SJSA1 (cell line): ENCODE measurements at places on chromosomes 2 and 18. TPM values are rescaled to one million over a fixed set of nuclear protein-coding genes. Genes with fewer than 3 reads are reported as not detected.

- no peak for DNase-seq
- no peak overlapping the region for H3K27ac ChIP-seq
- H3K4me3 ChIP-seq = no peak overlapping the region
- no peaks in the 10 kb centered on the region for H3K4me1 ChIP-seq
- H3K27me3 ChIP-seq = no peaks in the 10 kb centered on the region
Observed at GRCh38 chr2:18178736-18179349, 300.4 kb downstream of the KCNS3 start.

Gene TYMS
- 113 and 123 TPM in 2 replicates for total RNA-seq

DNA sequence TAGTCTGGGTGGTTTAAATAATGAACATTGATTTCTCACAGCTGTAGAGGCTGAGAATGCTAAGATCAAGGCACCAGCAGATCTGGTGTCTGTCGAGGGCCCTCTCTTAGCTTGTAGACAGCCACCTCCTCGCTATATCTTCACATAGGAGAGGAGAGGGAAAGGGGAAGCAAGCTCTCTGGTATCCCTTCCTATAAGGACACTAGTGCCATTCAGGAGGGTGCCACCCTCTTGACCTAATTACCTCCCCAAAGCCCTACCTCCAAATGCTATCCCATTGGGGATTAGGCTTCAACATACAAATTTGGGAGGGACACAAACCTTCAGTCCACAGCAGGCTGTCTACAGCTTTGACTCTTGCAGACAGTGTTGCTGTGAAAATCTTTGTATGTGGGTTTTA lies 76.7 kb downstream of the BOLA3 start:
- H3K36me3 ChIP-seq = no peaks in the 10 kb centered on the region
- DNase-seq = no peak
- no peak overlapping the region for H3K27ac ChIP-seq
- H3K4me3 ChIP-seq = no peak overlapping the region

Gene M1AP
- total RNA-seq = not detected in 2 replicates

DNA sequence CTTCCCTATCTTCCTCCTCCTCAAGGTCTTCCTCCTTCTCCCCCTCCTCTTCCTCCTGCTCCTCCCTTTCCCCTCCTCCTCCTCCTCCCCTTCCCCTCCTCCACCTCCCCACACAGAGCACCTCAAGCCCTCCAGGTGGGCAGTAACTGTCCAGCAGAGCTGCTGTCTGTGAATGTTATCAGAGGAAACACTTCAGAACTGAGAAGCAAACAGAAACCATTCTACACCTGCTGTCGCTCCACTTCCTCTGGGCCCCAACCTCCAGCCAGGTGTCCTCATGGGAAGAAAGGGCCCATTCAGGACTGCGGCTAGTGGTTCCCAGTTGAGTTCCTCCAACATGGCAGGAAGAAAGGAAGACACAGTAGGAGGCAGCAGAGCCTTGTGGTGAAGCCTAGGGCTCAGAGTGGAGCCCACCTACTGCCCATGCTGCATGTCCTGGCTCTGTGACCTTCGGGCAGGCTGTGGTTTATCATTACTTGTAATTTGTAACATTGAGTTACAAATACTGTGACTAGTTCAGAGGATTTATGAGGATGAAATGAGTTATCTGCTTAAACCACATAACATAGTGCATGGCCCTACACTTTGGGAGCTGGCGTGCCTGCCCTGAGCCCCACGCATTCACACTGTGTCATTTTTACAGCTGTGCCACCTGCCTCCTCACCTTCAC lies 165.9 kb upstream of the ID2 start:
- H3K27me3 ChIP-seq = no peaks in the 10 kb centered on the region
- H3K4me1 ChIP-seq = peaks cover 6% of the 10 kb centered on the region; the same call in 1 of the 2 replicates
- H3K27ac ChIP-seq = no peak overlapping the region
- H3K4me3 ChIP-seq = no peak overlapping the region
- DNase-seq = no peak

DNA sequence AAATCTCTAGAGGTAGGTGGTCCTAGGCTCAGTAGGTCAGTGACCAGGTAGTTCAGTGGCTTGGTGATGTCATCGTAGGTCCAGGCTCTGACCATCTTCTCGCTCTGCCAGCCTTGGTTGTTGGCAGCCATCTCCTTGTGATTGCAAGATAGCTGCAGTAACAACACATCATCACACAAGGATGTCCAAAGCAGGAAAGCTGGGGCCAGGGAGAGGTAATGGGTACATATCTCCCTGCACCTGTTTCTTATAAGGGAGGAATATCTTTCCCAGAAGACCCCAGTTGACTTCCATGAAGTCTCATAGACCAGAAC lies 60.5 kb downstream of the ANKRD44 start:
- H3K36me3 ChIP-seq = no peaks in the 10 kb centered on the region
- H3K4me1 ChIP-seq = peaks cover 13% of the 10 kb centered on the region
- no peak for DNase-seq
- H3K27ac ChIP-seq = no peak overlapping the region

DNA sequence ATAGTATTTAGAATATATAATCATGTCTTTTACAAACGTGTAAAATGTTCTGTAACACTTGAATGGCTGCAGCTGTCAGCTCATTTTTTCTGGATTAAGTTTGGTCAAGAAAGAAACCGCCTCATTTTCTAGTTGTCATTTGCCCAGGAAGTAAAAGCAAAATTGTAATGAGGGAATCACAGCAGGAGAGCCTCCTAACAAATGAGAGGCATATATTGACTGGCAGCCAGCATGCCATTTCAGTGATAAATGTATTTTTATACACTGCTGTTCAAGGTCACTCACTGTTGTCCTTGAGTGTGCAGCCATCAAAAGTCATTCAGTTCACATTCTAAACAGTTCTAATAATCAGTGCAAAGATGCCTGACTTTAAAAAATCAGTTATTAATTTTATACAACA lies 144.3 kb upstream of the BOD1L2 start:
- DNase-seq = no peak
- H3K36me3 ChIP-seq = no peaks in the 10 kb centered on the region
- H3K27ac ChIP-seq = no peak overlapping the region
- no peaks in the 10 kb centered on the region for H3K27me3 ChIP-seq
- peaks cover 9% of the 10 kb centered on the region for H3K4me1 ChIP-seq

Gene TEX51
- not detected in 2 replicates for total RNA-seq

DNA sequence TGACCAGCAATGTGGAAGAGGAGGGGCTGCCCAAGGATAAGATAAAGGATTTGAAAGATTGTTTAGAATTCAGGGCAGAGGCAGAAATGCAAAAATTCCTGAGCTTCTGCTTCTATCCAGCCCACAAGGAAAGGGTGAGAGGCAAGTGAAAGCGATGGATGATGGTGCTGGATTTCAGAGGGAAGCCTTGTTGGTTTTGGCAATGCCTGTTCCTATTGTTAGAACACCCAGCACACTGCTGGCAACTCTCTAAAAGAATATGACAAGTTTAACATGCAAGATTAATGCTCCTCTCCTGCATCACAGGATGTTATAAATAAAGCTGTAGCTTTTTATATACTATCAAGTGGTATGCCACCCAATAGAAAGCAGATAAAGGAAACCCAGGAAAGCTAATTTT lies 92.6 kb downstream of the ZNF385B start:
- DNase-seq = no peak
- no peak overlapping the region for H3K27ac ChIP-seq
- no peaks in the 10 kb centered on the region for H3K36me3 ChIP-seq
- no peaks in the 10 kb centered on the region for H3K27me3 ChIP-seq

Gene EML6
- total RNA-seq = 1.3 TPM in 1 of 2 replicates, not detected in the other

Gene SERTAD2
- total RNA-seq = 19.5 and 21.4 TPM in 2 replicates

DNA sequence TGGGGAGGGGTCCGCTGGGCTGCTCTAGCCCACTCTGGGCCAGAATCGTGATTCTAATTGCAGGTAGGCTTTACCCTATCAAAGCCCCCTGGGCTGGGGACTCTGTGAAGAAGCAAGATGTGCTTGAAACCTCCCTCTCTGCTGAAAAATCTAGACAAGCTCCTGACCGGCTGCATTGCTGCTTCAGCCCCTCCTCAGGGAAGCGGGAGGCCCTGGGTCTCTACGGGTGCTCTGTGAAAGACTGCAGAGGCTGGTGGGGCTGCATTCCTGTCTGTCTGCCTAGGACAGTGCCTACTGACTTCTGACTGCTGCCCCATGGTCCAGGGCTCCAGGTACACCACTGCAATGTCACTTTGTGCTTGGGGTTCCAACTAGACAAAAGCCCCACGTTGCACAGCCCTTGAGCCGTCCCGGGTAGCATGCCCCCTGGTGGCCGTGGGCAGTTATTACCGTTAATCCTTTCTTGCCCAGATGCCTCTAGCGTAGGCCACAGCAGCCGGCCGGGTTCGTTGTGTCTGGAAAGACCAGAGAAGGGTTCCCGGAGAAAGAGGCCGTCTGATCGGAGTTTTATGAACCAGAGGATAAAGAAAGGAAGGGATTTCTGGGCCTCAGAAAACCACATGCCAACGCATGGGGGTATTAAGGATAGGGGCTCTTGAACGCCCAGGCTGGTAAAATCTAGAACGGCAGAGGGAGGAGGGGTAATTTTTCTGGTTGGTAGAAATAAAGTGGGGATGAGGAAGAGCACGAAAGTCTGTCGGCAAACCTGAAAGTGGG lies 15.9 kb upstream of the C1QL2 start:
- no peaks in the 10 kb centered on the region for H3K36me3 ChIP-seq
- no peak for DNase-seq
- H3K4me3 ChIP-seq = no peak overlapping the region
- H3K27ac ChIP-seq = no peak overlapping the region

DNA sequence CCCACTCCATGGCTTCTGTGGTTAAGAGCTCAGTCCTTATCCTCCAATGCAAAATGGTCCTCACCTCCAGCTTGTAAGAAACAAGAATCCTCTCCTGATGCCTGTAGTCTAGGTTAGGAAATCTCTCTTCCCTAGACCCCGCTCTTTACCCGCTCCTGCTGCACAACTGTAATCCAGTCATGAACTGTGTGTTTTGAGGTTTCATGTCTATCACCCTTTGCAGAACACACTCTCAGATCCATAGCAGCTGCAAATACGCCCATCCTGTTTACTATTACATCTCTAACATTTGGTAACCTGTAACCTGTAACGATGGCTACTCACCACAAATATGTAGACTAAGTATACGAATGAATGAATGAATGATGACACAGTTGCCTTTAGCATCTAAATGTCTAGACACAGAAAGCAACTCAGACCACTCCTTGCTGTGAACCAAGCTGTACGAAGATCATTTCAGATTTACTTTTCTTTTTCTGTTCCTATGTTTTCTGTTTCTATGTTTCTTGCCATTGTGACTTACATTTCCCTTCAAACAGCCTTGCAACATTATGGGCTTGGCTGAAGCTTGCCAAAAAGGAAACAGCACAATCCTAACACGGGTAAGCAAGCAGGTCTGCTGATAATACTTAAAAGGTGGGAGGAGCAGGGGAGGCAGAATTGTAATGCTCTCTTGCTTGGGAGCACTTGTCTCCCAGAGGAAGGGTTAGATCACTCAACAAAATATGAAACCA lies 53.7 kb downstream of the EPHA4 start:
- peak overlapping the region; percentile 15; the same call in 1 of the 2 replicates for H3K27ac ChIP-seq
- DNase-seq = no peak
- H3K4me3 ChIP-seq = no peak overlapping the region
- no peaks in the 10 kb centered on the region for H3K27me3 ChIP-seq
- H3K4me1 ChIP-seq = peaks cover 15% of the 10 kb centered on the region

DNA sequence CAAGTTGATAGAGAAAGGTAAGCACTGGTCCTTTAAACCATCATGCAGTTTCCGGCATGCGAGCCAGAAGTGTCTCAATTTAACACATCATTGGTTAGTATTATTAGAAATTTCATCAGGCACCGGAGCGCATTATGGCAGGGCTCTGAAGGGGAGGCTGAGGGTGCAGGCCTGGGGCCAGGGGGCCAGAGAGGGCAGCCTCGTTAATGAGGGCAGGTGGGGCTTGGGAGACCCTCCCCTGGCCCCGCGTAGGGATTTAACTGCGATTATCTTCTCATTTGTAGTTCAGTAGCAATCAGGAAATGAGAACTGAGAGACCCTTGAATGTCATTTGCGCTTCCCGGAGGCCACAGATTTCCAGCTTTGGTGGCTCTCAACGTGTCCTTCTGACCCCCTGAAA lies 246.4 kb downstream of the KLHL29 start:
- no peak overlapping the region for H3K27ac ChIP-seq
- no peak overlapping the region for H3K4me3 ChIP-seq
- no peaks in the 10 kb centered on the region for H3K27me3 ChIP-seq
- no peak for DNase-seq
- no peaks in the 10 kb centered on the region for H3K36me3 ChIP-seq
- H3K4me1 ChIP-seq = no peaks in the 10 kb centered on the region

DNA sequence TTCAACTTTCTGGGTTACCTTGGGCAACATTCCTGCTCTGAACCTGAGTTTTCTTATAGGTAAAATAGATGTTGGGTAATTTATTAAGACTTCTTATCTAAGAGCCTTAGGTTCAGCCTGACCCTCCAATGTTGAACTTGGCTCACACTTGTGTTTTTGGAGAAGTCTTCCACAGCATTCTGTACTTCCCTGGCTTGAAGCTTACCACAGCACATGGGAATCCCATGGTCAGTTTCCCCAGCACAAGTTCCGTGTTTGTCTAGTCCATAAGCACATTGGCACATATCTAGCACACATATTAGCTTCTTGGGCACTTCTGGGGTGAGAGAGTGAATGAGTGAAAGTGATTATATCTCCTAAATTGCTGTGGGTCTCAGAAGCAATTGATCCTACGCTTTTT lies 782.5 kb upstream of the HS6ST1 start:
- H3K27ac ChIP-seq = no peak overlapping the region
- H3K36me3 ChIP-seq = no peaks in the 10 kb centered on the region
- DNase-seq = no peak
- no peak overlapping the region for H3K4me3 ChIP-seq

GRCh38 chr2:20130821-20131645 lies 79.6 kb upstream of the LAPTM4A start:
- peak; percentile 81 for DNase-seq
- H3K27me3 ChIP-seq = no peaks in the 10 kb centered on the region
- peaks cover 42% of the 10 kb centered on the region for H3K4me1 ChIP-seq
- peak overlapping the region; percentile 73 for H3K27ac ChIP-seq

Gene RBM44
- total RNA-seq = 0.08 and 0.19 TPM in 2 replicates

Gene GCG
- not detected in 2 replicates for total RNA-seq

Gene NETO1
- total RNA-seq = not detected in 2 replicates

DNA sequence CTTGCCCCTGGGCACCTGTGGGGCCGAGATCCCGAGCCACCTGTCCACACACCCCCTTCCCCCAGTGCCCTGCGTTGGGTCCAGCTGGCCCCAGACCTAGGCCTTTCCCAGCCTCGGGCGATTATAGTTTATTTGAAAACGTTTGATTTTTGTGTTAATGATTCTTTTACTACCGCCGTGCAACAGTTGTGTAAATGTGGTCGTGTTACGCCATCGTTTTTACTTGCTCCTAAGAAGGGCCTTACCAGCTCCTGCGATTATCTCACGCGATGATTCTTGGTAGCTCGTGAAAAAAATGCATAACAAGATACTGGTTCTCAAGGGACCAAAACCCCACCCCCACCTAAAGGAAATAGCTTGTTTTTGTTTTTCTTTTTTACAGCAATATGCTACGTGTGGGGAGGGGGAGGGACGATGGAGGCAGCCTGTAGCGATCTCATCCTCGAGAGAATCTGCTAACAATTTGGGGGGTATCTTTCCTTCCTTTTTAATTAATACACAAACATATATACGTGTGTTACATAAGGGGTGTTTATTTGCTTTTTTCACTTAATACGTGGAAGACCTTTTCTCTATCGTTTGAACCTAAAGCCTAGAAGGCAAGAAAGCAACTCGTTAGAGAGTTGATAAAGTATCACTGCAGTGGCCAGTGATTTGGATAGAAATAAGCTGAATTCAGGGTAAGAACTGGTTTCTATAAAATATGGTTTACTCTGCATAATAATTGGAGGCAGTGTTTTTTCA lies 1.0 kb downstream of the ZDBF2 start:
- H3K4me1 ChIP-seq = 0 out of 2 replicates have a peak, but pooled peaks cover 4% of the 10 kb centered on the region
- H3K36me3 ChIP-seq = peaks cover 5% of the 10 kb centered on the region; the same call in 1 of the 2 replicates
